Lung microvascular endothelial cell (primary cell): ENCODE measurements at places on chromosomes 7 and 10. TPM values are rescaled to one million over a fixed set of nuclear protein-coding genes. Genes with fewer than 3 reads are reported as not detected.

DNA sequence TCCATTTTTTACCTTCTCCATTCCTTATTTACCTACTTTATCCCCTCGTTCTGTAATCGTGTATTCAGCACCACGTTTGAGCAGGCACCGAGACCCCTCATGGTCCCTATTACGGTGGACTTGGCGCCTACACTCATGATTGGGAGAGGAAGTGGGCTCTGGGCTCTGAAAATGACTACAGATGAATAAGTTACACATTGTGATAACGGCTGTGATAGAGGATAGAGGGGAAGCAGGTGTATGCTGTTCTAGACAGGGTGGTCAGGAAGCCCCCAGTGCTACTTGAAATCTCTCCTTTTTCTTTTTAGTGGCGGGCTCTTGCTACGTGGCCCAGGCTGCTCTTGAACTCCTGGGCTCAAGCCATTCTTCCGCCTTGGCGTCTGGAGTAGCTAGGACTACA is 59.8 kb downstream of the CAMK1D start:
- no peak for DNase-seq

GRCh38 chr10:5486853-5487235 is 12.5 kb downstream of the CALML5 start:
- DNase-seq, result no peak

- no peak for DNase-seq
Measured at GRCh38 chr10:121831777-121832176, 96.1 kb downstream of the ATE1 start.

- DNase-seq, result peak; percentile 61
Measured at GRCh38 chr10:132319853-132320653, 11.9 kb upstream of the LRRC27 start.

GRCh38 chr7:19284596-19285300 is 139.5 kb upstream of the FERD3L start:
- DNase-seq, result no peak

DNA sequence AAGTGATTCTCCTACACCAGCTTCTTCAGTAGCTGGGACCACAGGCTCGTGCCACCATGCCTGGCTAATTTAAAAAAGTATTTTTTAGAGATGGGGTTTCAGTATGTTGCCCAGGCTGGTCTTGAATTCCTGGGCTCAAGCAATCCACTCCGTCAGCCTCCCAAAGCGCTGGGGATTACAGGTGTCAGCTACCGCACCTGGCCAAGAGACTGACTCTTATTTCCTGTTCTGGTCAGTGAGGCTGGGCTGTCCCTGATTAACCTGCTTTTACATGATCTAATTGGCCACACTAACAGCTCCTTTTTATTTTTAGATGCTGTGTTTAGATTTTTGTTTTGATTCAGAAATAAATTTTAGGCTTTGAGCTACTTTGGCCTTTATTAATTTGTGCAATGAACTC is 203.9 kb downstream of the NXPH1 start:
- DNase-seq, result no peak

The SUN3 gene
- not detected in 2 replicates for total RNA-seq

- DNase-seq, result peak; percentile 10
Measured at GRCh38 chr7:33764752-33765451, 140.4 kb upstream of the BMPER start.

The MYL7 gene
- not detected in 2 replicates for total RNA-seq

GRCh38 chr10:70799124-70799523 is 13.9 kb upstream of the TBATA start:
- no peak for DNase-seq

The EVX1 gene
- total RNA-seq, result not detected in 2 replicates
